Heart left ventricle (tissue), 16 donors: ENCODE measurements at places on chromosomes 4 and X. TPM values are rescaled to one million over a fixed set of nuclear protein-coding genes. Genes with fewer than 3 reads are reported as not detected.

The IQCM gene
- not detected for total RNA-seq

GRCh38 chr4:113094802-113095201 lies 45.3 kb downstream of the ANK2 start:
- H3K27me3 ChIP-seq, result no peaks in the 10 kb centered on the region
- no peak overlapping the region for H3K27ac ChIP-seq
- H3K4me3 ChIP-seq, result no peak overlapping the region
- no peaks in the 10 kb centered on the region for H3K36me3 ChIP-seq

The ADH1B gene
- 195 TPM for total RNA-seq

The PAGE4 gene
- not detected for total RNA-seq

The SPANXN3 gene
- not detected for total RNA-seq

DNA sequence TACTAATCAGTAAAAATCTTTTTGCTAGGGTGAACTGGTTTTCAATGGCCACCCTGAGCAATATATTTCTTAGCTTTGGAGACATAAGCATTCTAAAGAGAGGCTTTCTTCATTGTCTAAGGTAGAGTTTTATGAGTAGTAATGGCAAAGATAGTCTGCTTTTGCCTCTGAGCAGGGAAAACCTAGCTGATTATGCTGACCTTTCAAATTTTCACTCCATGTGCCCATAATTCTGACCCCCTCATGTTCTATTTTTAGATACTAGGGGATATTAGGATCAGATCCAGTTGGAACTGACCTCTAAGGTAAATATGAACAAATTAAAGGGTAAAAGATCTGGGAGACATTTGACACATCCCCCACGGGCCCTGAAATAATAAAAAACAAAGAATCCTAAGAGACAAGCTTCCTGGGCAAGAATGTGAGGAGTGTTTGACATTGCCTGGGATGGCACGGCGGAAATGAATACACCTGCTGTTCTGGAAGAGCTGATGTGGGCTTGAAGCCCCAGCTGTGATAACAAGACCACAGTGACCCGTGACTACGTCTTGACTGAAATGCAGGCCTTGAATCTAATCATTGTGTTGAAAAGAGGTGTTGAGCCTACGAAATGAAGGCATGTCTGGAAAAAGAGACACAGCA lies 392.1 kb upstream of the FRG1 start:
- H3K4me3 ChIP-seq, result no peak overlapping the region
- no peaks in the 10 kb centered on the region for H3K27me3 ChIP-seq
- DNase-seq, result no peak
- no peak overlapping the region for H3K27ac ChIP-seq
- H3K36me3 ChIP-seq, result no peaks in the 10 kb centered on the region
- no peaks in the 10 kb centered on the region for H3K4me1 ChIP-seq

The NPY2R gene
- total RNA-seq, result not detected

DNA sequence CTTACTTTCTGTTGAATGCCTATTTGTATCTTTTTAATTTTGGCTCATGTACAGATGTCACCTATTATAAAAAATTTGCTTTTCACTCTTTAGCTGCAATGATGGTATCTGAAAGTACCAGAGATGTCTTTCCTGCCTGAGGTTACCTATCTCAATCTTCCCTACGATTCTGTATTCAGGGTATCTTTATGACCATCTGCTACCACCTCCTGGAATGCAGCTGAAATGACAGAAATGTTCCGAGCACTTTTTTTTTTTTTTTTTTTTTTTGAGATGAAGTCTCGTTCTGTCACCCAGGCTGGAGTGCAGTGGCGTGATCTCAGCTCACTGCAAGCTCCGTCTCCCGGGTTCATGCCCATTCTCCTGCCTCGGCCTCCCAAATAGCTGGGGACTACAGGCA lies 136.4 kb downstream of the REPS2 start:
- no peaks in the 10 kb centered on the region for H3K36me3 ChIP-seq
- H3K27ac ChIP-seq, result no peak overlapping the region
- no peaks in the 10 kb centered on the region for H3K27me3 ChIP-seq
- H3K4me3 ChIP-seq, result no peak overlapping the region
- no peak for DNase-seq

The CCNA2 gene
- 0.29 TPM for total RNA-seq

The GIMD1 gene
- not detected for total RNA-seq

- no peak overlapping the region for H3K4me3 ChIP-seq
- no peaks in the 10 kb centered on the region for H3K36me3 ChIP-seq
- no peak overlapping the region for H3K27ac ChIP-seq
- DNase-seq, result no peak
These were observed 202.7 kb upstream of the HS3ST1 start for GRCh38 chr4:11631416-11631815.

The KIAA1210 gene
- 0.11 TPM for total RNA-seq

DNA sequence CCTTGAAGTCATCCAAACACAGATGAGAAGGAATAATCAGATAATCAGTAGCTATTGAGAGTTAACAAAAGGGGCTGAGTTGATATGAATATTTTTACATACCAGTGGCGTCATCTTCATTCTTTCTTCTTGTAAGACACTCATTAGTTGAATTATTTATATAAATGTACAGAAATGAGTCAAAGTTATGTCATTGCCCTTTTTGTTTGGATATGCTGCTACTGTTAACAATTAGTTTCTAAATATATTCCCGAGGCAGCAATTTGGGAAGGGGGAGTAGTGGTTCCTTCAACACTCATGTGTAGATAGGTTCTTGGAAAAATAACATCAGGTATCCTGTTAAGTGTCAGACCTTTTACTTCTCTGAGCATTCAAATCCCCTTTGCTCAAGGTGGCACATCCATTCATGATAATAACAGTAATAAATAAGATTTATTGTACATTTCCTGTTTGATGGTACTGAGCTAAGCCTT lies 436.6 kb downstream of the SPRY1 start:
- H3K27ac ChIP-seq, result peak overlapping the region; percentile 95
- H3K36me3 ChIP-seq, result no peaks in the 10 kb centered on the region
- no peak for DNase-seq

The SLC9B1 gene
- total RNA-seq, result not detected

GRCh38 chr4:1711571-1712215 lies 426 bp downstream of the SLBP start:
- H3K36me3 ChIP-seq, result no peaks in the 10 kb centered on the region
- peak; percentile 74 for DNase-seq
- peaks cover 44% of the 10 kb centered on the region for H3K4me1 ChIP-seq
- no peaks in the 10 kb centered on the region for H3K27me3 ChIP-seq

- DNase-seq, result peak; percentile 72
- no peaks in the 10 kb centered on the region for H3K36me3 ChIP-seq
- H3K27me3 ChIP-seq, result peaks cover 26% of the 10 kb centered on the region
These were observed at the start of gene KDR for GRCh38 chr4:55125087-55125721. Gene KDR, minus strand, starts transcription at chr4:55125595. Its CDS starts 302 bp downstream, at chr4:55125293.

GRCh38 chr4:31068257-31069075 lies 348.3 kb downstream of the PCDH7 start:
- no peaks in the 10 kb centered on the region for H3K4me1 ChIP-seq
- DNase-seq, result no peak
- no peaks in the 10 kb centered on the region for H3K36me3 ChIP-seq
- H3K27me3 ChIP-seq, result no peaks in the 10 kb centered on the region
- H3K4me3 ChIP-seq, result no peak overlapping the region
- no peak overlapping the region for H3K27ac ChIP-seq

The MBNL3 gene
- total RNA-seq, result 14.7 TPM

GRCh38 chrX:39729981-39730661 lies 367.6 kb downstream of the BCOR start:
- H3K4me1 ChIP-seq, result peaks cover 3% of the 10 kb centered on the region
- H3K4me3 ChIP-seq, result no peak overlapping the region

The MTMR8 gene
- total RNA-seq, result 0.59 TPM
